ENCODE measurements at places on chromosomes 2 and 18.

GRCh38 chr2:206887745-206888144 is 51.6 kb upstream of the CPO start:
- no peak for DNase-seq

DNA sequence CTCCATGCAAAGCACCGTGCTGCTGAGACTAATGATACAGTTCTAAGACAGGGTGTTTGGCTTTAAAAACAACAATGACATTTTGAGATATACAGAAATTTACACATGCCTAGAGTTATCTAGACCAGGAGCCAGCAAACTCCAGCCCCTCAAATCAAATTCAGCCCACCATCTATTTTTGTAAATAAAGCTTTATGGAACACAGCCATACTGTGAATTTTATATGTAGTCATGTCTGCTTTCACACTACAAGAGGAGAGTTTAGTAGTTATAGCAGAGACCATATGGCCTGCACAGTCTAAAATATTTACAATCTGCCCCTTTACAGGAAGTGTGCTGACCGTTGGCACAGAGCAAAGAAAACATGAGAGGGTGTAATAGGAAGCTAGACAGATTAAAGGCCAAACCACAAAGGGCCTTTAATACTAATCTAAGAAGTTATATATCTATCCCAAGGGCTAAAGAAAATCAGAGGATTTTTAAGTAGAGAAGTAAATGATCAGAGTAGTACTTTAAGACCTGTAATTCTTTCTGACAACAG is 39.4 kb downstream of the NBAS start:
- no peak for DNase-seq

DNA sequence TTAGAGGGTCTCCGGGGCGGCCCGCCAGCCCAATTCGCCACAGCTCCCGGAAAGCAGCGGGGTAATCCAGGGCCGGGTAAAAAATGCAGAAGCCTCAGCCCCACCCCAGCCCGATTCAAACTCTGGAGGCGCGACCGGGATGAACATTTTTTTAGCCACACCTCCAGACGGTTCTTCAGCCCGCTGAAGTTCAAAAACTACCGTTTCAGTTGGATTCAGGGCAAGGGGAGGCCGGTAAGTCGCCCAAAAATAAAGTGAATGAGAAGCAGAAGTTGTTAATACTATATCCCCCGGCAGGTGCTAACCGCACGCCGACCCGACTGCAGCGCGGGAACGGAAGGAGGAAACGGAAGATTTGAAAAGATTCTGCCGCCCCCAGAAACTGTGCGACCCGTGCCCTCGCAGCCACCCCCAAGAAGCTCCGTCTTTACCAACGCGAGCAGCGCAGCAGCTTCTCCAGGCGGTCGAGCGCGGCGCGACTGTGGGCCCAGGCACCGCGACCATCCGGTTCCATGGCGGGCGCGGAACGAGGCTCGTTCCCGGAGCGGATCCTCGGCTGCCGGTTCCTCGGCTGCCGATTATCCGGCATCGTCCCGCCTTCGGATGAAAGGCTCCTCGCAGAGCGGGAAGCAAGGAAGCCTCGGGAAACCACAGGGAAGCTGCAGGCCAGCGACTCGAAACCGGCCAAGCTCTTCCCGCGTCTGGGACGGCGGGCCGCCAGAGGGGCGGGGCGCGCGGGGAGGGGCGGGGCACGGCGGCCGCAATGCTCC is at the start of gene BARD1:
BARD1 (minus strand) TSS at position 703 of the 770 bp plus-strand sequence; CDS start at position 589, 114 bp downstream.
- peak; percentile 24 for DNase-seq

GRCh38 chr18:31482051-31482450 is 15.9 kb upstream of the DSG2 start:
- DNase-seq: no peak

DNA sequence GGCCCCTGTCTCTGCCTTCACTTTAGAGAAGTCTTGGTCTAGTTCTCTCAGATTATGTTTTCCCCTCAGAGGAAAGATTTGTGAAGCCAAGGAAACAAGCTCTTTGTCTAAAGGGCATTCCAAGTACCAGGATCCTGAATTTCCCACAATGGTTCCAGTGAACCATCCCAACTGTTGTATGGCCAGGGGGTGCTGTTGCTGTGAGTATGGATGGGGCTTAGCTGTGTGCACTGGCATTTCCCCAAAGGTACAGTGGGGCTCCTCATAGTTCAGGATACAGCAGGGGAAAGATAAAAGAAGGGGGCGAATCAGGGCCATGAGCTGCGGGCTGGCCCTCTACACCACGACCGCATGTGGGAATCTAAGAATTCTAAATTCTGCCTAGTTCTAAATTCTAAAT is 1154.0 kb upstream of the FANCL start:
- DNase-seq: no peak

DNA sequence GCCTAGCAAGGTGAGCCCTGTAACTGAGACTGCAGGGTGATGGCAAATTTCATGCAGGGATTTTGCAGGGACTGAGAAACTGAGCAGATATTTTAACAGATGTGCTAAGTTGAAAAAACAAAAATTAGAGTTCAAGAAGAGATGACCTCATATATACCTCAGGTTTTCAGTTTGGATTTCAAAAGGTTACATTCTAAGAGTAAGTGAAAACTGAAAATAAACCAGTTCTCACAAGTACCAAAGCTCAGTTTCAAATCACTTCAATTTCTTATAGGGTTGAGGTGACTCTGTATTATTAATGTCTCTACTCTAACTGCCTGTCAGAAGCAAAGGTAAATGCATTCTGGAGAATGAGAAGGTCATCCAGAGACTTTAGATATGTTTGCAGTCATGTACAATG is 237.4 kb upstream of the VRK2 start:
- DNase-seq: no peak

- DNase-seq: no peak
Observed at GRCh38 chr2:170812710-170813600, 3.7 kb upstream of the GAD1 start.

- DNase-seq: no peak
Observed at GRCh38 chr2:24471662-24472061, 19.4 kb upstream of the NCOA1 start.

DNA sequence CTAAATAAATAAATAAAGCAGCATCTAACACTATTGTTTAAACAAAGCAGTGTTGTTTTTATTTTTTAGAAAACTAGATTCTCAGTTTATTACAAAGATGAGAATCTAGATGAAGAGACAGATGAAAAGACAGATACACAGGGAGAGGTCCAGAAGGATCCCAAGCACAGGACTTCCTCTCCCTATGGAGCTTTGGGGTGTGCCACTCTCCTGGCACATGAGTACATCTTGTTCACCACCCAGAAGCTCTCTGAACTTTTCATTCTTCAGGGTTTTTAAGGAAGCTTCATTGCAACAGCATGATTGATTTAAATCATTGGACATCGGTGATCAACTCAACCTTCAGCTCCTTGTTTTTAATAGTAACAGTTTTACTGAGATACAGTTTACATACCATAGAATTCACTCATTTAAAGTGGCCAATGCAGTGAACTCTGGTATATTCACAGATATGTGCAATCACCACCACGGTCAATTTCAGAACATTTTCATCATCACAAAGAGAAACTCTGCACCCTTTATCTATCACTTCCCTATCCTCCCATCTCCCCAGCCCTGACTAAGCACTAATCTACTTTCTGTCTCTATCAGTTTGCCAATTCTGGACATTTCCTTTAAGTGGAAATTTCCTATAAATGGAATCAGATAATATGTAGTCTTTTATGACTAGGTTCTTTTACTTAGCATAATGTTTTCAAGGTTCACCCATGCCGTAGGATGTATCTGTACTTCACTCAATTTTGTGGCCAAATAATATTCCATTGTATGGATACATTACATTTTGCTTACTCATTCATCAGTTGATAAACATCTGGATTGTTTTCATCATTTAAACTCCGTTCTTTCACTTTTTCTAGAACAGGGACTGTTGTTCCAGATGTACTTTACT is 62.3 kb upstream of the ZFP36L2 start:
- no peak for DNase-seq

DNA sequence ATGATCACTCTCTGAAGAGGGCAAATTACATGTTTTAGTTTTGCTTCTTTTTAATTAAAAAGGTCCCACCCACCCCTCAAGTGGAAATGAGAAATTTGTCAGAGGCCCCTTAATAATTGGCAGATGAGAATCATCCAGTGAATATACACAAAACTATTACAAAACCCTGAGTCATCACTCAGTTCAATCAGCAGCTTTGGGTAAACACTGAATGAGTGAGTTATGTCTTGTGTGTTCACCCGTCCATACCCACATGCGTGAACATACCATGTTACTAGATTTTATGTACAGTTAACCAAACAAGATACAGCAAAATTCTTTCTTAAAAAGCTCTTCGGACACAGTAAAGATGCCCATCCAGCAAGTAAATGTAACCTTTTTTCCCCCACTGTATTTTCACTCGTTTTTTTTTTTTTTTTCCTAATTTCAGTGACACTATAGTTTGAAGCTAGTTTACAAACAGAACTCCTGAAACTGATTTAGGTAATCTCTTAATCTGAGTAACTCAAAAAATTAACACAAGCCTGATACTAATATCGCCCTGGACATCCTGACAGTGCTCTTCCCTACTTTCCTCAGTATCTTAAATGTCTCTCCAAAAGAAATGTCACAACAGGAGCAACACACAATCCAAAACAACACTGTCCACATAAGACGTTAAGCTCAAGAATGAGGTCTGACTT is 1.4 kb downstream of the PSME4 start:
- no peak for DNase-seq

- no peak for DNase-seq
Observed at GRCh38 chr2:19799881-19800780, 101.7 kb downstream of the TTC32 start.

GRCh38 chr18:53947092-53947640 is 277.3 kb downstream of the MBD2 start:
- no peak for DNase-seq

- DNase-seq: no peak
Observed at GRCh38 chr2:157894694-157895435, 18.7 kb upstream of the ACVR1 start.

DNA sequence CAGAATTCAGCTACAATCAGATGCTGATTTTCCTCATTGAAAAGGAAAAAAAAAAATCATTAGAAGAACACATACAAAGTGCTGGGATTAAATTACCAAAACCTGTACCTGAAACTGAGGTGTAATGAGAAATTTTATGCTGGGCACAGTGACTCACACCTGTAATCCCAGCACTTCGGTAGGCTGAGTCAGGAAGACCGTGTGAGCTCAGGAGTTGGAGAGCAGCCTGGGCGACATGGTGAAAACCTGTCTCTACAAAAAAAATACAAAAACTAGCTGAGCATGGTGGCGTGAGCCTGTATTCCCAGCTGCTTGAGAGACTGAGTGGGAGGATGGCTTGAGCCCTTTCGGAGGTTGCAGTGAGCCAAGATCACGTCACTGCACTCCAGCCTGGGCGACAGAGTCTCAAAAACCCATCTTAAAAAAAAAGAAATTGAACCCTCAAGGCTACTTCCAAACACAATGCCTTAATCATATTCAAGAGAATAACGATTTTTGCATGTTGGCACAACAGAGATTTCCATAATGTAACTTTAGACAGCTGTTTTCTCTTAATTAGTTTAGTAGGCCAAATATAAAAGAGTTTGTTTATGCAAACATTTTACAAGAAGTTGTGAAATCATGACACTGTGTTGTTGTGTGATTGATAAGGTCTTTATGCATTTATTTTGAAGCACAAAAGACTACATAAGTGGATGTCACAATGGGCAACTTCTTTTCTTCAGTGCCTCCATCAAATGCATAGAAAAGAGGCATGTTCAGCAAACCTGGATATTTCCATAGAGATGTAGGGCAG is 63.9 kb downstream of the FAM161A start:
- no peak for DNase-seq

DNA sequence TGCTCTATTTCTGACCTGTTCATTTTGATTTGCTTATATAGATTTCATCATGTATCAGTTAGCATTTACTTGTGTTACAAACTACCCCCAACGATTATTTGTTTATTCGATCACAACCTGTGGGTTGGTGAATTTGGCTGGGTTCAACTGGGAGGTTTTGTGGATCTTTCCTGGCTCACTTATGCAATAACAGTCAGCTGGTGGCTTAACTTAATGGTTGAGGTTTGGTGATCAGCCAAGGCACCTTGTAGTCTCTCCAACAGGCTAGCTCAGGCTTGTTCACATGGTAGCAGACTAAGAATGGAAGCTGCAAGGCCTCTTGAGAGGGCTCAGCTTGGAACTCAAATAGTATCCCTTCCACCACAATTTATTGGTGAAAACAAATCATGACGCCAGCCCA is 5.4 kb upstream of the PUM2 start:
- DNase-seq: no peak

DNA sequence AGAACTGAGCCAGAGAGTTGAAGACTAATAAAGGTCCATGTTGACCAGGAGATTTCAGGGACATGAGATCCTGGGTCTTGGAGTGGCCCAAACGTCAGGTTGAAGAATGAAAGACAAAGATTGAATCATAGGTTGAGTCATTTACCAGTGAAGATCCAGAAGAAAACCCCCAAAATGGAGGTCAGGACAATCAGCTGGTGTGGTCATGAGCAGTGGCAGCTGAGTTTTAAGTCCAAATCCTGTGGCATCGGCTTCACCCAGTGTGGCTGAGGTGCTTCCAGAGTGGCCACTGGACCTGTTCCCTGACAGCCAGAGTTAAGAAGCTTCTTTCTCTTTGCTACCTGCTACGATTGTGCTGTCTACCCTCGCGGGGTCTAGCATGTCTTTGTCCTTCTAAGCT is 234.0 kb downstream of the BCL2 start:
- no peak for DNase-seq

GRCh38 chr2:99487906-99488305 is 1.9 kb downstream of the REV1 start:
- DNase-seq: no peak

DNA sequence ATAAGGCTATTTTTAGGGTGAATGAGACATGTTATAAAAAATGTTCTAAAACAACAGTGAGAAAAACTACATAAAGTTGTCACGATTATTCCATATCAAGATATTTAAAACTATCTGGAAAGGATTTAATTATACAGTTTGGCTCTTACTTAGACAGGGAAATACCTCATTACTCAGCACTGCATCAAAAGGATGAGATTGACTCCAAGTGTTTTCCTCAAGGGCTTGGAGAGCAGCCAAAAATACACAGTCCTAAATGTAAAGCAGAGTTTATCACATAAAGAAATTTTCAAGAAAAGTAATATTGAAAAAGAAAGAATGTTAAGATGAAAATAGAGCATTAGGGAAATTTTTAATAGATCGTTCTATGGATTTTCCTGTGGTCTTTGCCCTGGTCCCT is 285.5 kb upstream of the NETO1 start:
- no peak for DNase-seq

DNA sequence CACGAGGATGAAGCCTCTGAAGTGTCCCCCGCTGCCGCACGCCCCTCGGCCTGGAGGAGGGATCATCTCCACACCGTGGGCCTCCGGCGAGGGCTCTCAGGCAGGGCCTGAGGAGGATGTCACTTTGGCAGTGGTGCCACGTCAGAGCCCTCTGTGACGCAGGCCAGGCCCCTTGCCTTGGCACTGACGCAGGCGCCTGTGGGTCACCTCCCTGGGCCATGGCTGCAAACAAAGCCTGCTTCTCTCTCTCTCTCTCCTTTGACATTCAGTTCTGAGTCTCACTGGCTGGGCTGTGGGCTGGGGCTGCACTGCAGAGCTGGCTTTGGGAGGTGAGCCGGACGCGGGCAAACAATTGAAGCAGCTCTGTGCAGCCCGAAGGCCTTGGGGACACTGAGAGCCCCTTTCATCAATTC is 273.7 kb downstream of the TWIST2 start:
- no peak for DNase-seq
